GM03348 (cell line): ENCODE measurements at places on chromosomes 4 and X.
A peak's percentile ranks its signal among the peaks of the same experiment; 100 is the strongest.

DNA sequence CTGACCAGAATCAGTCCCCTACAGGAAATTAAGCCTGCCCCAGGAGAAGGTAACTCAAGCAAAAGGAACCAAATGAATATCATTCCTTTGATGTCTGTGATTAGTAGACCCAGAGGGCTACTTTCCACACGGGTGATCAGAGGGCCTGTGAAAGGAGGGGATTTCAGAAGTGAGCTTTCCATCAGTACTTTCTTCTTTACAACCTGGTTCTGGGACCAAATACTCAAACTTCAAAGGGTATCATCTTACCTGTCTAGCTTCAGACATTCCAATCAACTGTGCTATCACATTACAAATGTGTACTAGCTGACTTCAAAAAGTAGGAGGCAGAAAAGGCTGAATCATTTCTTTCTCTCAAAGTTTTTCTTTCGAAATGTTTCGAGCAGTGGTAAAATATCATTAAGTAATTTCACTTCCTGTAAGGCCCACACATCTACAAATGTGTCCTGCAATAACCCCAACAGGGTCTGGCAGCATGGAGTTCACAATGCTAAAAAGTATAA is 23.9 kb downstream of the ACSL4 start:
- DNase-seq: peak; percentile 29

DNA sequence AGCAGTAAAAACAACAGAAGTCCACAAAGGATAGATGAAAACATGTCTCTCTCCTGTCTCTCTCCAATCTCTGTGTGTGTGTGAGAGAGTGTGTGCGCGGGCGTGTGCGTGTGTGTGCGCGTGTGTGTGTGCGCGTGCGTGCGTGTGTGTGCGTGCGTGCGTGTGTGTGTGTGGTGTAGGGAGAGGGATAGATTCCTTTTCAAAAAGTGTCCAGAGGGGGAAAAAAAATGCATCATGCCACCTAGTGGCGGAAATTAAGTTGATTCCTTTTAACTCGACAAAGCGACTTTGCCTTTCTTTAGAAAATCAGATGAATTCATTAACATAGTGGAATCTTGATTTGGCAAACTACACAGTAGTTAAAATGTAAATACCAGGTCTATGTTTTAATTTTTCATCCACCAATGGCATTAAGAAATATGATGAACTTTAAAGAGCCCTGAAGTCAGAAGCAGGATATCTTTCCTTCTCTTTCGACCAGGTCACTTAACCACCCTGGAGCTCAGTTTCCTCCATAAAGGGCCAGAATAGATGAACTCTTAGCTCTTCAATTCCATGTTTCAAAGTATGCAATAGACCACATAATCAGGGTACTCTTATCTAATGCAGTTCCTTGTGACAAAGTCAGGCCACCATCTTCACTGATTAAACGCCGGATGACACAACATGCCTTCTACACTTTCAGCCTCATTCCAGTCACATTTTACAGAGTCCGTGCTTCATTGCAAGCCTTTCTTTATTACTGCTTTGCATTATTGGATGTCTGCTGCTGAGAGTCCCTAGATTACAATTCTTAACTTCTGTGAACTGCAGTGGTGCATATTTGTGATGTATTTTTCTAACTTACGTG is 162.8 kb downstream of the FBXO8 start:
- peak; percentile 80 for DNase-seq

DNA sequence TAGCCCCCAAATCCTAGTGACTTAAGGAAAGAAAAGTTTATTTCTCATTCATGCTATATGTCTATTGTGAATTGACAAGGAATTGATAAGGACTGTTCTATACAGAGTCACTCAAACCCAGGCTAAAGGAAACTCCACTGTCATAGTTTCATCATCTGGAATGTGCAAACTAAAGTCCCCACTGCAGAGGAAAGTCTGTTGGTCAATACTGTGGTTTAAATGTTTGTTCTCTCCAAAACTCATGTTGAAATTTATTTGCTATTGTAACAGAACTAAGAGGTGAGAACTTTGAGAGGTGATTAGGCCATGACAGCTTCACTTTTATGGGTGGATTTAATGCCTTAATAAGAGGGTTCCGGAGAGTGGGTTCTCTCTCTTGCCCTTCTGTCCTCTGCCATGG is 149.6 kb downstream of the COX18 start:
- no peak for DNase-seq

DNA sequence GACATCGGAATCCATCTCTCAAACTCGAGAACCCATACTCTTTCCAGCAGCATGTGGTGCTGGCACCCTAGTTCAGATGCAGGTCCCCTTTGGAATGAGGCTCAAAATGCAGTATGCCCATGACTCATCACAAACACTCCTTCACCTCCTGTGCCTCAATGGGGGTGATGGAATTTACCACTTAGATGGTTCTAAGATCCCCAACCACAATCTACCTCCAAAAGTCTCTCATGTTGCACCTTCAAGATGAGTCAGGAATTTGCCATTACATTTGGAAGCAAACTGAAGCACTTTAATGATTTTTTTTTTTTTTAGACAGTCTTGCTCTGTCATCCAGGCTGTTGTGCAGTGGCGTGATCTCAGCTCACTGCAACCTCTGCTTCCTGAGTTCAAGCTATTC is 8.5 kb upstream of the MID1 start:
- no peak for DNase-seq

GRCh38 chr4:68808060-68808459 is 7.7 kb upstream of the UGT2B10 start:
- DNase-seq: no peak

DNA sequence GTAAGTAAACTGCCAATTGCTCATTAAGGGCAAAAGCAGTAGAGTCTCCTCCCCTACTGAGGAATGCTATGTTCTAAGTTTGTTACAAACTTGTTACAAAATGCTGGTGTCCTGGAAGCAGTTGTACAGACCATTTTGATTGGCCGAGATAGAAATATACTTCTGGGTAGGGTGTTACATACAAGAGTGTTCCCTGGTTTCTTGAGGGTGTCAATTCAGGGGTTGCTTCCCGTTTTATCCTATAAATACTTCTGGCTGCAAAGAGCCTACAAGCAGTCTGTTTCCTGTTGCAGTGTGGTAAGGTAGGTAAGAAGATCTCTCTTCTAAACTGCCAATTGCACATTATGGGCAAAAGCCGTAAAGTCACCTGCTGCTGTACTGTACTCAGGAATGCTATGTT is 5.7 kb downstream of the TRPC5OS start:
- no peak for DNase-seq

DNA sequence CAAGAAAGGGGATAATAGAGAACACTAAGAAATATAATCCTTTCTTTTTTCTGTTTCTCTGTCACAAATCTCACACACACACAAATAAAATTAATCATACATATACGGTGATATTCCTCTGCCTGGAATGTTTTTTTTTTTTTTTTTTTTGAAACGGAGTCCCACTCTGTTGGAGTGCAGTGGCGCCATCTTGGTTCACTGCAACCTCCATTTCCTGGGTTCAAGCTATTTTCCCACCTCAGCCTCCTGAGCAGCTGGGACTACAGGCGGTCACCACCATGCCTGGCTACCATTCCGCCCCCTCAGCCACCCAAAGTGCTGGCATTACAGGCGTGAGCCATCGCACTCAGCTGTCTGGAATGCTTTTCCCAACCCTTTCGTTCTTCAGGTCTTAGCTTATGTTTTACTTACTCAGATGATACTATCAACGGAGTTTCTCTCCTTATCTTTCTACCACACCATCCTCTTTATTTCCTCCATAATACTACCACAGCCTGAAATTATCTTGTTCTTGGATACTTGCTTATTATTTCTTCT is 69.3 kb downstream of the ANKRD17 start:
- DNase-seq: no peak

DNA sequence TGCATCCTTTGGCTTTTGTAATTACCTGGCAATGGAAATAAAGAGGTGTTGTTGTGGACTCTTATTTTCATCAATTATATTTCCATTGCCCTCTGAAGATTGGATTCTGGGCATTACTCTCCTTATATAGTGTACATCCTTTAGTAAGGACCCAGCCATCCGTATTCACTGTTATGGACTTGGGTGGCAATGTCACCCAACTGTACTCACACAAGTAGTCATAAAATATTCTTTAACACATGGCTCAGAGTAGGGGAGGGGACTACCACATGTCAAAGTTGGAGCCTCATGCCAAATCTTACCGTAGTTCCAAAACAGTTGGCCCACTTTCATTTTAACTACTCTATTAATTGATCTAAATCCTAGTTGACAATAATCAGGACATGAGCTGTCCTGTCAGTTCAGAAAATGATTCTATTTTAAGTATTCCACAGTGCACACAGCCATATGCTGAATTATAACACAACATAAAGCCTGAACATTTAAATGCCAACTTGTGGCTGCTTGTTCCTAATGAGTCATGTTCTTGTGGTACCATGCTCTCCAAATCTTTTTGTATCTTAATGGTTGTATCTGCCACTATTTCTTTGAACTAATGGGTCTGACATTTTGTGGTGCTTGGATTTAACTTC is 4.9 kb downstream of the FRAS1 start:
- DNase-seq: no peak

DNA sequence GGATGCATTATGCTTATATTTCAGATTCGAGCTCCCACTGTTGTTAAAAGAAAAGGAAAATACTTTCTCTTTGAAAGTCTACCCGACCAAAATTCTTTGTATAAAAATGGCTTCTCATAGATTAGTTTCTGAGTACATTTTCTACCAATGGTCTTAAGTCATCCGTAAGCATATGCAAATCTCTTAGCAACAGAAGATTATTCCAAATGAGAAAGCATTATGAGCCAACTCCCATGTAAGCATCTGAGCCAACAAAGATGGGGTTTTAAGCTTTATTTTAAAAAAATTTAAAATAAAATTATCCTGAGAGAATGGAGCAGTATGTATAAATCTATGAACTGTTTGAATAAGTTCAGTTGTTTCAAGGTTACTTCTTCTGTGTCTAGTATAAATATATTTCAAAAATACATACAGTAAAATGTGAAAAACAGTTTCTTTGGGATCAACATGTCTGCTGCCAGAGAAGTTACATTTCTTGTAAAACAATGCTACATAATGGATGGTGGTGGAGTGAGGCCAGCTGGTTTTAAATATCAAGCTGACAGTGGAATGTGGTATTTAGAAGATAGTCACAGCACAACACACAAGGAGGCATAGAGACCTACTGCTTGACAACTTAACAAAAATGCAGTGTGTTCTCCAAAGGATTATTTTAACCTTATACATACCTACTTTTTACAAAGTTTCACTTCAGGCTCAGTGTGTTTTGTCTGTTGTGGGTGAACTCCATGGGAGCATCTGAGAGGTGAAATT is 199.5 kb upstream of the DIPK2B start:
- peak; percentile 28 for DNase-seq

DNA sequence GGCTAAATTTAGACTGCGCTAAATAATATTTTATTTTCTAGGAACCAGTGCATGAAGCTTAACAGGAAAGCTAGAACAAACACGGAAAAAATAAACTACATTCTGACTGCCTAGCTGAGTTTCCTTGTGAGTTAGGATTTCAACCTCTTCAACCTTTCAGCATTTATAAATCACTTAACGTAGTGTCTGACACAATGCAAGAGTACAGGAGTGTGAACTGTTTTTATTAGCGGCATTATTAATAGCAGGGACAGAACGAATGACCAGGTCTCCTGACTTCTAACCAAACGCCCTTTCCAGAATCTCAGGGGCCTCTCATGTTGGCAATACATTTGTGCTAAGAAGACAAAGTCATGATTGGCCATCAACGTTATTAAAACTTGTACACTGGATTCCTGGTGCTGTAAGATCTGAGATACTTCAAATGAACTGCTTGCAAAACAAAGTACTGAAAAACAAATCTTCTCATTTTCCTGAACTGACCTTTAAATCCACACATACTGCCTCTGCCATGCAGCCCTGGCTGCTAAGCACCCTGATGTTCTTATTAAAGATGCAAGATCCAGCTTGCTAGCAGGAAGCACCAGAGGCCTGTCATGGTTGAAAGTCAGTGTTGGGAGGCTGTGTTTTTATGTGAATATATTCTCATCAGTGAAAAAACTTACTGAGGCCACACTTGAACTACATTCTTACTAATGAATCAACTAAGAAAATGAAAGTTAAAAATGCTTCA is 380.4 kb upstream of the CPEB2 start:
- no peak for DNase-seq

GRCh38 chr4:15042529-15043167 is 40.4 kb downstream of the CPEB2 start:
- DNase-seq: no peak

- DNase-seq: no peak
Observed at GRCh38 chr4:180717451-180718033, 1525.7 kb upstream of the TENM3 start.

DNA sequence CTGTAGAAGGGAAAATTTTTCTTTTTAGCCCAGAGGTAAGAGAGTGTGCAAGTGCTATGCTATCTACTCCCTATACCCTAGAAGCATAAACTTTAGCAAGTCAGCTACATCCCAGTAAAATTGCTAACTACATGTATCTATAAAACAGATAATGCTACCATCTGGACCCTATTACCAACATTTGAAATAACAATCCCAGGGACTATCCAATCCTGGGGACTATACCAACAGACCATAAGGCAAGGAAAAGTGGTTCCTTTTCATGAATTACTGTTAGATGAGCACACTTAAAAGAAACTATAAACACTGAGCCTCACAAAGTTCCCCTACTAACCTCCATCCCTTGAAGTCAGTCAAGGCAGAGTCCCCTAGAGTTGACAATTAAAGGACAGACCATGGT is 213.6 kb upstream of the VEGFC start:
- DNase-seq: peak; percentile 5

GRCh38 chr4:1221155-1221870 is 27.6 kb downstream of the CTBP1 start:
- no peak for DNase-seq

DNA sequence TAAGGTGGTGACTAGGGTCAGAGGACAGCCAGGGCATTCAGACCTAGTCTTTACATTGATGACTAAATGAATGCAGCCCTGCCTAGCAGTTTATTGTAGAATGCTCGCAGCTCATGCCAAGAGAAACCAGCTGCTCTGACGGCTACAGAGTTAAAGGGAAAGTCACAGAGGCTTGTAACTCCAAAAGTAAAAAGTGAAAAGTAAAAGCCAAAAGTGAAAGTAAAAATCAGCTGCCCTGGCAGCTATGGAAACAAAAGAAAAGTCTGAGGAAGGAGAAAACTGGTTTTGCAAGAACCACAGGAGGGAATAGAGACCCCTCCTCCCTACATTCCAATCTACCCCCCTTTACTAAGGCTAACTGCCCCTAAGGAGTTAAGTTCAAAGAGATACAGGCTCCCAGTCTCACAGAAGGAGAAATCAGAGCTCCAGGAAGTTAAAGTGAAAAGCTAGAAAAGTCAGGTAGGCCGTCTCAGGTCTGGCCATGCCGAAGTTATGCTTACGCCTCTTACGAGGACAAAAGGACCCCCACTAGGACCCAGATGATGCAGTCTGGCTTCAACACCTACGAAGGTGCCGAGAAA is 6.0 kb downstream of the GAGE10 start:
- no peak for DNase-seq

DNA sequence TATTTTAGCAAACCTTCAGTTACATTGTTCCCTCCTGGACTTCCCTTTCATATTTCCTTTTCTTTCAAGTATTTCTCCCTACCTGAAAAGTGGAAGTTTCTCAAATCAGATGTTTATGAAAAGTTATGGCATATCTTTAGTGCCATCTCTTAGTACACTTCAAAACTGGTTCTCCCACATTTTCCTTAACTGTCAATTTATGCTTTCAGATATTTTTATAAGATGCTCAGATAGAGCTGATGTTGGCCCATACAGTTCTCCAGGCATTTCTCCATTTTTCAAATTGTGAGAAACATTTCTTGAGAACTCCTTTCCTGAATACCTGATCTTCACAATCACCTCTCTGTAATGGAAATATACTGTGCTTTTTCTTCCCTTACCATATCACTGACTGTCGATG is 32.5 kb upstream of the AP1AR start:
- DNase-seq: no peak

- DNase-seq: no peak
Observed at GRCh38 chr4:135240796-135241195, 1039.2 kb upstream of the PABPC4L start.
